ENCODE measurements at places on chromosomes 2 and 18.

GRCh38 chr18:10057894-10058791 is 144.3 kb downstream of the VAPA start:
- DNase-seq = no peak

DNA sequence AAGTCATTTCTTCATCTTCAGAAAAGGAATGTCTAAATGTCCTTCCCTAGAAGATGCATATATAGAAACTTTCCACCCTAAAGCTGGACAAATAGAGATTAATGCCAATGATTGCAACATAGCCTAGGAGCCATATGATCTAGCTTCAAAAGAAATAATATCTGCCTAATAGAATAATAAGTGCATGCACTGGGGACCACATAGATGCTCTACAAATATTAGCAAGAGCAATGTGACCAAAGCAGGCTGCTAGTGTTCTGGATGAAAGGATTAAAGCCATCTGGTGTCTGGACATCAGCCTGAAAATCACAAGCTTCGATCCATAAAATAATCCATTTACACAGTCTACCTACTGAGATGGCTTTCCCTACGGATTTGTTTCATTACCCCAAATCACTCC is 280.1 kb upstream of the KLHL14 start:
- no peak for DNase-seq

- no peak for DNase-seq
These were observed 236.7 kb downstream of the PRKCE start for GRCh38 chr2:45888167-45888566.

- no peak for DNase-seq
These were observed 274.0 kb upstream of the SPRED2 start for GRCh38 chr2:65706411-65706810.

DNA sequence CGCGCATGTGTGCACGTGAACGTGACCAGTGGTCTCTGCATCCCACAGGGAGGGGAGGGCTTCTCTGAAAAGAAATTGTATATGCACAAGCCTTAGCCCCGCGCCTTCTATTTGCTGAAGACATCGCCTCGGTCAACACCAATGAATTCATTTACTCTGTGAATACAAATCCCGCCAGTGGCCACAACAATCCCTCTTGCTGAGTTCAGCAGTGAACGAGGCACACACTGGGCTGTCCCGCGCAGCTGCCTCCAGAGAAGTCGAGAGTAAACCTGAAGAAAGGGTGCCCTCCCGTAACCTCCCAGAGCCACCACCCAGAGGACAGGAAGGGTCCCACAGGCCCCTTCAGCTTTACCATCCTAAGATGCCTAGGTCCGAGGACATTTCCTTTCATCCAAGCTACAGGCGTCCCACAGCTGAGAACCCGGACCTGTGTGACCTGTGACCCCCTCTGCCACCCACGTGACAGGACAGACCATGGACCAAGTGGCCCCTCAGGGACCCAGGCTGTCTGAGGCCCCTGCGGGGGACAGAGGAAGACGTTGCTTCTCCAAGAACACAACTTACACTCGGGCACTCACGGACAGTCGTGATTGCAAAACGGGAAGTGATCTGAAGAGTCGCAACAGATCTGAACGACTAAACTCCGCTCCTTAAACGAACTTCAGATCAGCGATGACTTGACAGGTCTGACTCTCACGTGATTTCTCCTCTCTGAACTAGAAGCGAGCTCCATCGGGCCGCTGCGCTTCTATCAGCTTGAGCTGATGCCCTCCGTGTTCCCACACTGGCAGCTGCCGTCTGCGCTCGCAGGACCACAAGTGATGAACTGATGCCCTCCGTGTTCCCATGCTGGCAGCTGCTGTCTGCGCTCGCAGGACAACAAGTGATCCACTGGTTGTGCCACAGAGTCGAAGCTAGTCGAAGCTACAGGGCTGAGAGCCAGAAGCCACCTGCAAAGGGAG is 92.7 kb downstream of the ZNF516 start:
- no peak for DNase-seq

GRCh38 chr18:32243358-32243757 is 53.5 kb downstream of the MEP1B start:
- DNase-seq = no peak

GRCh38 chr2:56613920-56614319 is 430.1 kb downstream of the CCDC85A start:
- DNase-seq = no peak

DNA sequence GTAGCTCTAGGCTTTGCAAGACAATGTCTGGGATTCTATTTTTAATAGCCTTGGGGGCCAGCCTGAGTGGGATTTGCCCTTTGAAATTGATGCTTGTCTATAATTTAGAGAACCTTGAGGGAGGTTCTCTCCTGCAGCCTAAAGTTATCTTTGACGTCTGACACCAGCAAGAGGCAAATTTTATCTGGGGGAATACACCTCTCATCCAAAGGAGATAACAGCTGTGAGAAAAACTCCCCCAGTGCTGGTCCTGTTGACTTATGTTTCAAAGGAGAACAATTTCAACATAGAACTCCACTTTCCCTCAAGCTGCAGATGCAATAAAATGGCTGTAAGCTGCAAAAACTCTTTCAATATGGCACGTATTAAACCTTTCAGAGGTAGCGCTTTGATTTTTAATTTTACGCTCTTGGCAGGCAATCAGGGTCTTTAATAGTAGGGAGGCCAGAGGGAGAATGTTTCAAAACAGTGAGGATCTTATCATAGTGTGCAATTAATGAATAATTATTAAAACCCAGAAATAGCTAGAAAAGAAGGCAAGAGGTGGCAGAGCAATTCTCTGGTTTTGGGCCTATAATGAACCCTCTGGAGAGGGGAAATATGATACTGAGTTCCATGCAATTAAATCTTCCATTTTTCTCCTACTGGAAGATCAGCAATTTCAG is 62.4 kb downstream of the LYPD1 start:
- DNase-seq = no peak

- no peak for DNase-seq
These were observed 51.5 kb upstream of the ITGB6 start for GRCh38 chr2:160251569-160251968.

- DNase-seq = no peak
These were observed 35.3 kb downstream of the MYOM1 start for GRCh38 chr18:3184275-3184963.

DNA sequence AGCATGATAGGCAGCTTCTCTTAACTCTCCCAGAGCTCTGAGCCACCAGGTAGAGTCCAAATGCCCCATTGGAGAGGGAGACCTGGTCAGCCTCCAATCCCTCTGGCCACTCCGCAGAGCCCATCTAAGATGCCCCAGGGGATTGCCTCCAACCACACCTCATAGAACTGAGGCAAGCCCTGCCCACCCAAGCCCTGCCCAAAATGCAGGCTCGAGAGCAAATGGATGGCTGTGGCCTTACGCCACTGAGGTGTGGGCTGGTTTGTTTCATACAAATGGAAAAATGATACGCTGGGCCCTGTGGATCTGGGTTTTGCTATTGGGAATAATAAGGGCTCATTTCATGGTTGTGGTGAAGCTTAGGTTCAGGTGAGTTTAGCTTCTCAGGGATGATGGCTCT is 3.0 kb upstream of the TFCP2L1 start:
- no peak for DNase-seq

- no peak for DNase-seq
These were observed 156.4 kb downstream of the NCKAP5 start for GRCh38 chr2:133411857-133412256.

GRCh38 chr2:131031431-131031841 is 61.8 kb downstream of the FAM168B start:
- no peak for DNase-seq

DNA sequence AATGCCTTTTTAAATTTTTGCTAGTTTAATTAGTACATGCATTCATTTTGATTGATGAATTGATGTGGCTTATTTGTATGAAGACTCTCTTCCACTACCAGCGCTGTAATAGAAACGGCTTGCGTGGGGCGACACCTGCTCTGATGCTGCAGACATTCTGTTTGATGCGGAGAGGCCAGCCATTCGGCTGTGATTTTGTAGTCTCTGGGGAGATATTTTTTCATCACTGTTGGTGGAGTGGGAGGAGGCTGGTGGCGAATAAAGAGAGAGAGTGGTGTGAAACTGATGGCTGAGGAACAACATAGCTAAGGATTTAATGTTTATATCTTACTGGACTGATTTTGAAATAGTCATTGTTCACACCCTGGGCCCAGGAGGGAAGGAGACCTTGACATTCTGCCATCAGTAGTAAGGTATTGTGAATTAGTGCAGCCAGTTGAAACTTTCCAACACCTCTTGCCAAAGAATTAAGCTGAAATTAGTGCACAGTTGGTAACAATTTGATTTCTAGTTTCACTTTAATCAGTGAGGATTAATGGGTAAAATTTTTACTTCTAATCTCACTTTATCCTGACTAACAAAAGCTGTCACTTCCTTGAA is 224.1 kb downstream of the MTX2 start:
- DNase-seq = no peak

- DNase-seq = no peak
These were observed 804.3 kb downstream of the DCDC2C start for GRCh38 chr2:4507661-4508060.

GRCh38 chr2:226216575-226216974 is 583.0 kb downstream of the IRS1 start:
- no peak for DNase-seq

DNA sequence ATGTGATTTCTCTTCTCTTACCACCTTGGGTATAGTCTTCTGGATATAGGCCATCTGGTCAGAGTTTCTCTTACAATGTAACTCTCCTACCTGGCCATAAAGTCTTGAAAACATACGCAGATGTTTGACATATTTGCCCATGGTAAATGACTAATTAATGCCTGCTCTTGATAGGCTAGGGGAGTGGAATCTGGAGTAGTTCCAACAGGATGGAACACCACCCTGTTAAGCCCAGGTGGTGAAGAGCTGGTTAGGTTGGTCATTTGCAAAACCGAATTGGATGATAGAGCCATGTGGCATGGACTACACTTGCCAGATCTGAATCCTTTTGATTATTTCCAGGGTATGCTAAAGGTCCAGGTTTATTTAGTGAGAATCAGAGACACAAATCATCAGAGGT is 36.5 kb downstream of the HADHB start:
- no peak for DNase-seq

DNA sequence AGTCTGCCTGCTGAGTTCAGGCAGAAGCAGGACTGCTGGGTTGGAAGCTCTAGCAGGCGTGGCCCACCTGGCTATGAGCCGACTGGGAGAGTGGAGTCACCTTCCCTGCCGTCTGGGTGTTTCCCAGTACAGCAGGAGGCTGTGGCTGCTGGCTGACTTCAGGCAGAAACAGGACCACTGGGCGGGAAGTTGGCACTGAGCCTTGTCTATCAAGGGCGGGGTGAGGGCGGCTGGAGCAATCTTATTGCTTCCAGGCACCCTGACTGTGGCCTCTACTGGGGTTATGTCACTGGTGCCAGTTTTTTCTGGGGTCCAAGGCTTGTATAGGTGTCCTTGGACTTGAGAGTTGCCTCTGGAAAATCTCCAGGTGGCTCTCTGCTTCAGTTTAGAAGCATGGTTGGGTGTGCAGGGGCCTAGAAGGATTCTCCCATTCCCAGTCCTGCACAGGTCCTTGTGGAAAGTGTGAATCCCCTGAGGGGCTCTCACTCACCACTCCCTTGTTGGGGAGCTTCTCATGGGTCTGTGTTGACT is 30.5 kb downstream of the LTBP1 start:
- no peak for DNase-seq

- DNase-seq = no peak
These were observed 111.2 kb downstream of the PLB1 start for GRCh38 chr2:28606986-28607441.

GRCh38 chr2:179837408-179837807 is 24.0 kb downstream of the ZNF385B start:
- DNase-seq = no peak

DNA sequence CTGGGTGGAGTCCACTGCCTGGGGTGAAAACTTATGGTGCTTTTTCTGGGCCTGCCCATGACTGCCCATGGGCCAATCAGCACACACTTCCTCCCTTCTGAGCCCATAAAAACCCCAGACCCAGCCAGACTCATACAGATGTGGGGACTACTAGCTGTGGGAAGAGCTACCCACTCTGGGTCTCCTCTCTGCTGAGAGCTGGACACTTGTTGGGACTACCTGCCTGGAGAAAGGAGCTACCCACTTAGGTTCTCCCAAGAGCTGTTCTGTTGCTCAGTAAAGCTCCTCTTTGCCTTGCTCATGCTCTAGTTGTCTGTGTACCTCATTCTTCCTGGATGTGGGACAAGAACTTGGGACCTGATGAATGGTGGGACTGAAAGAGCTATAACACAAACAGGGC is 119.6 kb upstream of the SLC38A11 start:
- no peak for DNase-seq

DNA sequence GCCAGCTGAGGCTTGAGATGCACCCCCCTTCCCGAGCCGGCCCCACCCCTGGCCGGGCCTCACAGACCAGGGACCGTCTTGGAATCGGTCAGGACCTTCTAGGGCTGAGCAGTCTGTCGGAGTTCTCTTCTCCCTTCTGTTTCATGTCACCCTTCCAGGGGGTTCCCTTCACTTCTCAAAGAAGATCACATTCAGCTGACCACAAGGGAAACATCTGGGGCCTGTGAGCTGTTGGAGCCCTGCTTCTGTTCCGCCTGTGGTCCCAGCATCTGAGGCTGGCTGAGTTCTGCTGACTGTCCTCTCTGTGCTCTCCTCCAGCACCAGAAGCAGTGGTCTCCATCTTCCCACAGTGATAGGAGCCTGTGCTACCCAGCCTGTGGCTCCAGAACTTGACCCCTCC is 106.5 kb downstream of the SEPTIN10 start:
- DNase-seq = no peak

- no peak for DNase-seq
These were observed 24.3 kb downstream of the TACR1 start for GRCh38 chr2:75174981-75175380.

DNA sequence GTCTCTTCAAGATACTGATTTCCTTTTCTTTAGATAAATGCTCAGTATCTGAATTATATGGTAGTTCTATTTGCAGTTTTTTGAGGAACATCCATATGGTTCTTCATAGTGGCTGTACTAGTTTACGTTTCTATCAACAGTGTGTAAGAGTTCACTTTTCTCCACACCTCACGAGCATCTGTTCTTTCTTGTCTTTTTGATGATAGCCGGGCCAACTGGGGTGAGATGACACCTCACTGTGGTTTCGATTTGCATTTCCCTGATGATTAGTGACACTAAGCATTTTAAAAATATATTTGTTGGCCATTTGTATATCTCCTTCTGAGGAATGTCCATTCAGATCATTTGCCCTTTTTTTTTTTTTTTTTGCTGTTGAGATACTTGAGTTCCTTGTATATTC is 458.8 kb downstream of the SETBP1 start:
- no peak for DNase-seq

DNA sequence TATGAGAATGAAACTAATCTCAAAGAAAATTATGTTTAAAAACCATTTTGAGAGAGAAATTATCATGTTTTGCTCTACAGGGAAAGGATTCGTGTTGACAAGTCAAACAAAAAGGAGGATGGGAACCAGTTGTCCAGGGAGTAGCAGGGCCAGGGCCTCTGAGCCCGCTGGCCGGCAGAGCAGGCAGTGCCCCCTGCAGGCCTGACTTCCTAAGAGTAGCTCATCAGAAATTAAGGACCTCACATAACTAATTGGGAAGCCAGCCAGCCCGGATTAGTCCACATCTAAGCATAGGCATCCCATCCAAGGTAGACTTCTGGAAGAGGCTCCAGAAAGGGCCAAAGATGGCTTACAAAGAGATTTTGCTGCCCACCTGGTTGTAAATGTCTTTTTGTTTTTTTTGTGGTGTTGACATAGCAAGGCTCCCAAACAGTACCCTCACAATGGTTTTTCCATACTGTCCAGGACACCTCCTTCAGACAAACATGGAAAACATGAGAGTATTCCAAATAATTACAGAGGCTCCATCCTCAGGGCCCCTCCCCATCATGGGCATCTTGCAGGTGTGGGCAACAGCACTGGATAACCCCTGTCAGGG is 241.2 kb upstream of the TANK start:
- peak; percentile 29 for DNase-seq

- DNase-seq = no peak
These were observed 215.9 kb downstream of the IRS1 start for GRCh38 chr2:226583715-226584114.
